ENCODE measurements at places on chromosomes 13 and 19.

- ATAC-seq: no peak
Observed at GRCh38 chr19:49587227-49587626, 3.8 kb upstream of the PRR12 start.

DNA sequence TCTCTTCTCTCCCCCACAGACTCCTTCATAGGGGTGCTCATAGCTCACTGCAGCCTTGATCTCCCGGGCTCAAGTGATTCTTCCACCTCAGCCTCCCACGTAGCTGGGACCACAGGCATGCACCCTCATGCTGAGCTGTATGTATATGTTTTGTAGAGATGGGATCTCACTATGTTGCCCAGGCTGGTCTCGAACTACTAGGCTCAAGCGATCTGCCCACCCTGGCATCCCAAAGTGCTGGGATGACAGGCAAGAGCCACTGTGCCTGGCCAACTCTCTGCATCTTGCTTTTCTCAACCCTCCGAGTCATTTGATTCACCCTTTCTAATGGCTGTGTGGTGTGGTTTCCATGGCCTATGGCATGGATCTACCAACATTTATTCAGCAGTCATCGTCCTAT lies 10.1 kb upstream of the IRGC start:
- no peak for ATAC-seq

- ATAC-seq: no peak
Observed at GRCh38 chr19:570937-571565, 1.3 kb upstream of the BSG start.

DNA sequence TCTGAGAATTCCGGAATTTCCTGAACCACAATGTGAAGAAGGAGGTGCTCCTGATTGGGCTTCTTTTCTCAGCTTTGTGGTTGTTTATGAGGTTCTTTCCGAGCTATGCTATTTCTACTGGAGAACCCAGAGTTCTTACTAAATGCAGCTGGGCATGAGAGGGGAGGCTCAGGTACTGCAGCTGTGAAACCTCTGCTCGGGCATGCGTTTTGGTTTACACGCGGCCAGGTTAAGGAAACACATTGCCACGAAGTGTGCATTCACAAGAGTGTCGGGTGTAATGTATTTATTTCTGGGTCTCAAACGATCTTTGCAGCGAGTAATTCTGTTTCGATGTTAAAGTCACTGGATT lies 661 bp upstream of the MIR17HG start:
- ATAC-seq: no peak

DNA sequence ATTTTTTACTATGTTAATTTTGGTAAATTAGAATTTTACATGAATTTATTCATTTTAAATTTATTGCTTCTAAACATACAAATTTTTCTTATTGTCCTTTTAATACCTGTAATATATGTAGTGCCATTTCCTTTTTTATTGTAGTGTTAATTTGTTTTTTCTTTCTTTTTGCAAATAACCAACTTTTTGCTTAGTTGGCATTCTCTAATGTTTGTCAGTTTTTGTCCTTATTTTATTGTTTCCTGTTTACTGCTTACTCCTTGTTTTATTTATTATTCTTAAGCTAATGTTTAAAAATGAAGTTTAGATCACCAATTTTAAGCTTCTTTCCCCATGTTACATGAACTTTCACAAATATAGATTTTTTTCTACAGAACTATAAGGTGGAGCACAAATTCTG lies 516.6 kb downstream of the SLITRK1 start:
- ATAC-seq: no peak

DNA sequence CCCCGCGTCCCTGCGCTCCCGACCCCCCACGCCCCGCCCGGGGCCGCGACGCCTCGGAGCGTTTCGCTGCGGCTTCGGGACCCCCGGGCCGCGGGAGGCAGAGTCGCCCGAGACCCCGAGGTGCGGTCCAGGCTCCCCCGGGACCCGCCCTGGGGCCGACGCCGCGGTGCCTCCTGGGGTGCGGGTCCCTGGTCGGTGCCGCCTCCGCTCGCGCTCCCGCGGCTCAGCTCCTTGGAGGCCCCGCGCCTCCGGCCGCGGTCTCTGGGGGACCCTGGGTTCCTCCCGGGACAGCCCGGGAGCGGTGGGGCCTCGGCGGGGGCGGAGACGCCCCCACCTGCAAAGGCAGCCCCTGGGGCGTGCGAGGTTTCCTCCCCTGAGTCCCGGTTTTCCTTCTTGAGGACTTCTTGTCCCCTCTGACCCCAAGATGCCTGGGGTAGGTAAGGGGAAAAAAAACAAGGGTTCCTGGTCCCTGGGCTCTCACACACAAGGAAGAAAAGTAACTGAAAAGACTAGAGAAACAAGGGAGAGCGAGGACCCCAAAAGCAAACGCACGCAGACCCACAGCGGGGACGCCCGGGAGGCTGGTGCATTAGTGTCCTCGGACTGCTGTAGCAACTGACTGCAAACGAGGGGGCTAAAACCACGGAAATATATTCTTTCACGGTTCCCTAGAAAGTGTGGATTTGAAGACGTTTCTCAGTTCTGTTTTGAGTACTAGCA lies 740 bp downstream of the ZNF555 start:
- ATAC-seq: no peak

DNA sequence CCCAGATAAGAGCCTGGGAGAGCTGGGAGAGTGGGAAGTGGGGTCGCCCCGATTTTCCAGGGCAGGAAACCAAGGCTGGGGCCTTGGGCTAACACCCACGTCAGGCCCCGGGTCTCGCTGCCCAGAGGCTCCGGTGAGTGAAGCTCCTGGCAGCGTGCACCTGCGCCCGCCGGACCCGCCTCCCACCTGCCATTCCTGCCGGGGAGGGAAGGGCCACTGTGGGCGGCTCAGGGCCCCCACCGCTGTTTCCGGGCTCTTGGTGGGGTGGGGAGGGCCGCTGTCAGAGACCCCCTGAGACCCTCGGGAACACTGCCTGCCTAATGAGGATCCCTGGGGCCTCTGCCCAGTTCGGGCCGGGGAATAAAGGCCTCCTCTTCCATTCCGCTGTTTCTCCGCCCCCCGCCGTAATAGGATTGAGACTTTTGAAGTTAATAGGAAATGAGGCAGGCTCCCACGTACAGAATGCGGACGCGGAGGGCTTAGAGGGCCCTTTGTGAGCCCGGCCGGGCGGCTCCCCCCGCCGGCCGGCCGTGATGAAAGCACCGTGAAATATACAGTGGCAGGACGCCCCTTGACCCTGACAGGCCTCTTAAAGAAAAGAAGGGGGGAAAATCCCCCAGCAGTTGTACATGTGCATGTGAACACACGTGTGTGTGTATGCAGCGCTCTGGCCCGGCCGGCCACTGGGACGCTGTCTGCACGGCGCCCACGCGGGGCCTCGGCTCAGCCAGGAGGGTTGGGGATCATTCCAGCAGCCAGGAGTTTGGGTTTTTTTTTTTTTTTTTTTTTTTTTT lies 33.2 kb downstream of the EFNA2 start:
- no peak for ATAC-seq

DNA sequence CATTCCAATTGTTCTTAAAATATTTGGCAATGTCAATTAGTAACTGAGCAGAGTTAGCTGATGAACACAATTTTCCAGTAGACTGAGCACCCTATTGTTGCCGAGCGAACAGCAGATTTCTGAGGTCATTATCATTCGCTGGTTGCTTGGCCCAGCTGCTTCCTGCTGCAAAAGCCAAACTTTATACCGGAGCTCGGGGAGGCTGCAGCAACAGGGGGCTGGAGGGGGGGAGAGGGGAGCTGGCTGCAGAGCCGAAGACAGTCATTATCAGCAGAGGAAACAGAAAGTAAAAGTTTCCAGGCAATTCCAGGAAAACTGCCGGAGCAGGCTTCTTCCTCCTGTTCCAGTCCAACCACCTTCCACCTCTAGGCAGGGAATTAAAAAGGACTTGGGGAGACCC lies 77.9 kb downstream of the ZNF536 start:
- ATAC-seq: no peak

DNA sequence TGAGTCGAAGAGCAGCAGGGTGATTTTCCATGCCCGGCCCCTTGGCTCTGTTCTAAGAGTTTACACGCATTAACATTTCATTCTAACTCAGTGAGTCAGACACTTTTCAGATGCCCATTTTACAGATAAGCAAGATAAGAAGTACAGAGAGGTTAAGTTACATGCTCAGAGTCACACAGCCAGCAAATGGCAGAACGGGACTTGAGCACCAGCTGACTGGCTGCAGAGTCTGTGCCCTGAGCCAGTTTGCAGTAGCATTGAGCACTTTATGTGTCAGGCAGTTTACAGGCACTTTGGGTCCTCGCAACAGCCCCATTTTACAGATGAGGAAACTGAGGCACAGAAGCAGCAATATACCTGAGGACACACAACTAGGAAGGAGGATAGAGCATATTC lies 19.0 kb downstream of the CCDC8 start:
- ATAC-seq: no peak

DNA sequence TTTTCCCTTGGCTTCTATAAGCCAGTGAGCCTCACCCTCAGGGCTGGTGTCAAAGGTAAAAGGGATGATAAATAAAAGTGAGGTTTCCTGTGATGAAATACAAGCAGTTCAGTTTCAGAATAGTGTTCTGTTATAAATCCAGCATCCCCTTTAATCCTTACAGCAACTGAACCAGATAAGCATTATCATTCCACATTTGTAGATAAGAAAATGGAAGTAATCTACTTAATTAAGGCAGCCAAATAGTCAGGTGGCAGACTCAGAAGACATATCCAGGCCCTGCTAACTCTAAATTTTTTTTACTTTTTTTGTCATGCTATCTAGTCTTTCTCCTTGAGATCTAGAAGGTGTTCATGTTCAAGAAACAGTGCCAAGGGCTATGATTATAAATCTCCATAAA lies 99.4 kb upstream of the SOX21 start:
- ATAC-seq: no peak
